ENCODE measurements at places on chromosomes 16 and 17. TPM values are rescaled to one million over a fixed set of nuclear protein-coding genes. Genes with fewer than 3 reads are reported as not detected.

DNA sequence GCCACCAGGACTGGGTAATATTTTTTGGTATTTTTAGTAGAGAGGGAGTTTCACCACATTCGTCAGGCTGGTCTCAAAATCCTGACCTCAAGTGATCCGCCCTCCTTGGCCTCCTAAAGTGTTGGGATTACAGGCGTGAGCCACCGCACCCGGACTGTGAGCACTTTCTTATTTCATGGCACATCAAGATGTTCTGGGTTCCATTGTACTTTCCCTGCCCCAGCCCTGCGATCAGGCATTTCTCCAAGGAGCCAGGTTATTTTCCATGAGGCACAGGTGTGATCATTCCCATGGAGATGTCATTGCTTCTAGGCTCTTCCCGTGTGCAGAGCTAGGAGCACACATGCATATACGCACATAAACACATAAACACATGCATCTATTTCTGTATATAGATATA is 2.6 kb upstream of the ANKRD40CL start:
- no peak for DNase-seq

GRCh38 chr16:80120899-80121521 is 419.8 kb upstream of the DYNLRB2 start:
- DNase-seq = no peak

The TUBB3 gene
- total RNA-seq = 456 TPM

DNA sequence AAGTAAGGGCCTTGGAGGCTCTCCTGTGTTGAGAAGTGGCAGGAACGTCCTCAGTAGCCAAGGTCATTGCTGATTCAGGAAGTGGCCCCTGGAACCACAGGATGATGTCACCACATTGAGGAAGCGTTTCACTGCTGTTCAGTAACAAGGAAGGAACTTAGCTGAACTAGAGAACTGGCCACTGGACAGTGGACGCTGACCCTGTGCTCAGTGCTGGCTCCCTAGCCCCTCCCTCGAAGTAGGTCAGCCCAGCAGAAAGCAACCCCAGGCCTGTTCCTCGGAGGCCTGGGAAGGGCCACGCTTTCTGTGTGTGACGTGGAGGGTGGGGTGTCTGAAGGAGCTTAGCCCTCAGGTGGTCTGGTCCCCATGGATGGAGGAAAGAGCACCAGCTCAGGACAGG is 58.3 kb downstream of the B9D1 start:
- peak; percentile 62 for DNase-seq

The CLEC18C gene
- 0.03 TPM for total RNA-seq

DNA sequence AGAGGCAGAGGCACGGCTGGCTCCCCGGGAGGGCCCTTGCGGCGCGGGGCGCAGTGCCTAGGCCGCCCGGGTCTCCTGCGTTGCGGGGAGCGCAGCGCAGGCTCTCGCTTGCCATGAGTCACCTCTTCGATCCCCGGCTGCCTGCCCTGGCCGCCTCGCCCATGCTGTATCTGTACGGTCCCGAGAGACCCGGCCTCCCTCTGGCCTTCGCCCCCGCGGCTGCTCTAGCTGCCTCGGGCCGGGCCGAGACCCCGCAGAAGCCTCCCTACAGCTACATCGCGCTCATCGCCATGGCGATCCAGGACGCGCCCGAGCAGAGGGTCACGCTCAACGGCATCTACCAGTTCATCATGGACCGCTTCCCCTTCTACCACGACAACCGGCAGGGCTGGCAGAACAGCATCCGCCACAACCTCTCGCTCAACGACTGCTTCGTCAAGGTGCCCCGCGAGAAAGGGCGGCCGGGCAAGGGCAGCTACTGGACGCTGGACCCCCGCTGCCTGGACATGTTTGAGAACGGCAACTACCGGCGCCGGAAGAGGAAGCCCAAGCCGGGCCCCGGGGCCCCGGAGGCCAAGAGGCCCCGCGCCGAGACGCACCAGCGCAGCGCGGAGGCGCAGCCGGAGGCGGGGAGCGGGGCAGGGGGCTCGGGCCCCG is 390 bp downstream of the FOXL1 start:
- DNase-seq = no peak

- DNase-seq = peak; percentile 98
Observed at GRCh38 chr17:1060991-1061390, 64.1 kb downstream of the TIMM22 start.

- DNase-seq = peak; percentile 96
Observed at GRCh38 chr17:44543213-44543904, 13.9 kb upstream of the FZD2 start.

DNA sequence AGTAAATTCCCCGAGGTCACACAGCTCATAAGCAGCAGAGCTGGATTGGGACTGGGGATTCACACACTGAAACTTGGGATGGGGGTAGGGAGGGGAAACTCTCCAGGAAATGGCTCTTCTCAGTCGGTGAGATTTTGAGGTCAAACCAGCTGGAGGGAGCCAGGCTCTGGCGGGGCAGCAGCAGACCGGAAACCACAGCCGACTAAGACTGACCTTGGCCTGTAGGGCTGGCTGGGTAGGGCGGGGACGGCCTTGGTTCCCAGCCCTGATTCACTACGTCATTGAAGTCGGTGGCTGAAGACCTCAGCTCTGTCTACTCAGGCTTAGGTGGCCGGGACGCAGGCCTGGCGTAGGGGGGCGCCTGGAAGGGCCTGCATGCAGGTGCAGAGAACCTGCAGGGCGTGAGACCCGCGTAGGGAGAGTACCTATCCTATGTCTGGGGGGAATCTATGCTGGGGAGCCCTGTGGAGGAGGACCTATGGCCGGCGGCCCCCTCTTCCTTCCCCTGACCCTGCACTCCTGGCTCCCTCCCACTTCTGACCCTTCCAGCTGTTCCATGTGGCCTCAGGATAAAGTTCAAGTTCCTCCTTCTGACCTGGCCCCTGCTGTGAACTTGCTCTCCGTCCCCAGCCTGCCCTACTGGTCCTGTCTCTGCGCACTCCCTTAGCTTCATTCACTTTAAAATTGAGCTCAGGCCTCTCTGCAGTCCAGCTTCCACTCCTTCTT is 11.9 kb upstream of the SLC4A1 start:
- peak; percentile 97 for DNase-seq

The SLC35G6 gene
- total RNA-seq = not detected

The SGSM2 gene
- total RNA-seq = 39.4 TPM

The PRSS53 gene
- 0.72 TPM for total RNA-seq

GRCh38 chr16:86640265-86640843 is 62.0 kb downstream of the FOXL1 start:
- no peak for DNase-seq

DNA sequence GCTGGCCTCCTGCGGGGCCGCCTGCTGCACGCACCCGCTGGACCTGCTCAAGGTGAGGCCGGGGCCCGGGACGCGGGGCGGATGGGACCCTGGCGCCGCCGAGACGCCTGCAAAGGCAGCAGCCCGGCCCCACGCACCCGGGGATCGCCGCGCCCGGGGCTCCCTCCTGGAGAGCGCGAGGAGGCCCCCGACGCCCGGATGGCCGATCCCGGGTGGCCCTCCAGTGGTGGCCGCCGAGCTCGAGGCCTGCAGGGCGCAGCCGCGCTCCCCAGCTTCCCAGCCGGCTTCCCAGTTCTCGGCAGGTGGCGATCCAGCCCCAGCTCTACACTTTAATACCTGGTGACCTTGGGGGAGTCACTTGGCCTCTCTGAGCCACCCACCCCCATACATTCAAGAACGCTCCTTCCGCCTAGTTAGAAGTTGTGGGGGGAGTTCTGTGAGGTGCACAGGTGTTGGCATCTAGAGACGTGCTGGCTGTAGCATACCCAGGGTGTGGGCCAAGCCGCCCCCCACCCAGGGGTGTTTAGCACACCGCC is 452 bp downstream of the SLC25A10 start:
- DNase-seq = peak; percentile 46

The GCGR gene
- total RNA-seq = not detected

GRCh38 chr16:49839017-49839825 is 16.7 kb downstream of the ZNF423 start:
- no peak for DNase-seq

DNA sequence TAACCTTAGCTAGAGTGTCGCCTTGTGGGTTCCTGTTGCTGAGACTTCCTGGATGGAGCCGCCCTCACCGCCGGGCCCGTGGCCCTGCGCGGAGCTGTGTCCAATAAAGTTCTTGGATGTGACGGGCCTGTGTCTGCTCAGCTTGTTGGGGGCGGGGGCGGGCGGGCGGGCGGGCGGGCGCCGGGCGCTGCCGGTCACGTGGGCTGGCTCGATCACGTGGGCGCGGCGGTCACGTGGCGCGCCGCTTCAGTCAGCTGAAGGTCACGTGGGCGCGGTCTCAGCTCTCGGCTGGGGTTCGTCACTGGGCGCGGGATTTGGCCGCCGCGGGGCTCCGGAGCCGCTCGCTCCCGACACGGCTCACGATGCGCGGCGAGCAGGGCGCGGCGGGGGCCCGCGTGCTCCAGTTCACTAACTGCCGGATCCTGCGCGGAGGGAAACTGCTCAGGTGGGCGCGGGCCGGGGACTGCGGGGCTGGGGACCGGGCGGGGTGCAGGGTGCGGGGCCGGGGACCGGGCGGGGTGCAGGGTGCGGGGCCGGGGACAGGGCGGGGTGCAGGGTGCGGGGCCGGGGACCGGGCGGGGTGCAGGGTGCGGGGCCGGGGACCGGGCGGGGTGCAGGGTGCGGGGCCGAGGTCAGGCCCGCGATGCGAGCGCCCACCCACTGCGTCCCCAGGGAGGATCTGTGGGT is at the start of gene AMDHD2:
TSS of gene AMDHD2 (plus strand) at position 275 of the 687 bp plus-strand sequence. CDS start at position 363, 88 bp downstream.
- peak; percentile 80 for DNase-seq

DNA sequence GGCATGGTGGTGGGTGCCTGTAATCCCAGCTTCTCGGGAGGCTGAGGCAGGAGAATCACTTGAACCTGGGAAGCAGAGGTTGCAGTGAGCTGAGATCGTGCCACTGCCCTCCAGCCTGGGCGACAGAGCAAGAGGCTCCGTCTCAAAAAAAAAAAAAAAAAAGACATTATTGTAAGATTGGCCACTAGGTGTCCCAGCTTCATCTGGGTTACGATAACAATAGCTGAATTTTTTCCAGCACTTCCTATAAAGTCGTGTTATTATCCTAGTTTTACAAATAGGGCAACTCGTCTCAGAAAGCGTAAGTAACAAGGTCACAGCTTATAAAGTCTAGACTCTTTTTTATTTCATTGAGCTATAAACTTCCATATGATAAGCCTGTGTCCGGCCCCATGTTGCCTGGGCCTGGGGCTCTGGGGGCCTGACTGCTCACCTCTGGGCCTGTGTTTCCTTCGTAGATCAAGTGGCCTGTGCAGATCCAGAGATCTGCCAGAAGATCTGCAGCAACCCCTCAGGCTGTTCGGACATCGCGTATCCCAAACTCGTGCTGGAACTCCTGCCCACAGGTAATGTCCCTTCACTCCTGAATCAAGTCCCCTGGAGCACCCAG is 60.5 kb downstream of the SLC5A11 start:
- DNase-seq = no peak

The RAB37 gene
- 0.11 TPM for total RNA-seq

The KRT36 gene
- not detected for total RNA-seq

DNA sequence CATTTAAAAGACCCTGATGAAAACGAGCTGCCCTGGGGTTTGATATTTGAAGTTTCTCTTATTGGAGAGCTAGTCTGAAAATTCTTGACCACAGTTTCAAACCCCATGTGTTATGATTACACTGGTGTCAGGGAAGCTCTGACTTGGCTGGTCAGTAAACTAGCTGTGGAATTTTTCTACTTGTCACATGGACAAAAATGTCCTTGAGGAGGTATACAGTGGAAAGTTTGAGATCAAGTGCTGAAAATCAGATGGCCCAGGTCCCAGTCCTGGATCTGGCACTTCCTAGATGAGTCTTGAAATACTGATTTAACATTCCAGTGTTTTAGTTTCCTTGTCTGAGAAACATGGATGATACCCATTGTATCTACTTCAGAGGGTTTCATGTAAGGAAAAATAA is 30.7 kb upstream of the SOX9 start:
- no peak for DNase-seq

GRCh38 chr17:28488533-28489276 is 15.3 kb downstream of the SLC13A2 start:
- no peak for DNase-seq

- DNase-seq = peak; percentile 24
Observed at GRCh38 chr17:18039535-18040260, 490 bp downstream of the GID4 start.

DNA sequence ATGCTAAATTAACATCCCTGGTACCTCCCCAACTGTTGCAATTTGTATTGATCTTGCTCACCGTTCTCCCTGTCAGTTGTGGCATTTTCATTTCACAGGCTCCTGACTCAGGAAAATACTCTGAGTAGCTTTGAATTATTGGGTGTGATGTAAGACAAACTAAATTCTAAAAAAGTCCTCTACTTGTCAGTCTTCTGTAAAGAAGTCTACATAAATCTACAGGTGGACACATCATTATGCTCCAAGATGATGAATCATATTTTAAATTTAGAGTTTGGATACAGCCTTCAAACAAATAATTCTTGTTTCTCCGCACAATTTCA is 47.2 kb downstream of the MARCHF10 start:
- no peak for DNase-seq

- no peak for DNase-seq
Observed at GRCh38 chr17:68238871-68239253, 9.0 kb upstream of the AMZ2 start.

DNA sequence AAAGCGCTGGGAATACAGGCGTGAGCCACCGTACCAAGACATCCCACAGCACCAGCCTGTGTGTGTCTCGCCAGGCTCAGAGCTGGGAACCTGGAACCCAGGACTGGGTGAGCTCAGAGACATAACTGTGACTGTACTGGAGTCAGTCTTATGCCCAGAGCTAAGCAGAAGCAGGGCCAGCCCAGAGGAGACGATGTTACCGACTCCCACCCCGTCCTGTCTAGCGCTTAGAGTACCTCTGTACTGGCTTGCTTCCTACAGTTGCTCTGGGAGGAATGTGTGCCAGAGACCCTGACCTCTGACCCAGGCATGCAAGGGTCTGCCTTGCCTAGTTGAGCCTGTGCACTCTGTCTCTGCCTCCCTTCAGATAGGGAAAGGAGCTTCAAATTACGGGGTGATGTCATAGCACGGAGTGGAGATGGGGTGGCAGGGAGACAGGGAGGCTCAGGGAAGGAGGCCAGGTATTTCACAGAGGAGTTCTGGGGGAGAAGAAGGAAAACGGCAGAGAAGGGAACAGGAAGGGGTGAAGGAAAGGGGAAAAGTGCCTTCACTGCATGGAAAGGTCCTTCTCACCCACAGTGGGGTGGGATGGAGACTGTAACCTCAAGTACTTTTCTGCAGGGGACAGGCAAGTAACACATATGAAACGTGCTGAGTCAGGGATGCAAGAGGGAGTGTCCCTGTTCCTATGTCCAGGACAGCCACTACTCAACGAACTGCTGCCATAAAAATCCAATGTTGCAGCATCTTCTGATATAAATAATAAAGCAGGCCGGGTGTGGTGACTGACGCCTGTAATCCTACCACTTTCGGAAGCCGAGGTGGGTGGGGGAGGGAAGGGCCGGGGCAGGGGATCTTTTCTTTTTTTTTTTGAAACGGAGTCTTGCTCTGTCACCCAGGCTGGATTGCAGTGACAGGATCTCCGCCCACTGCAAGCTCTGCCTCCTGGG is 5.8 kb upstream of the ARMC5 start:
- DNase-seq = peak; percentile 44

GRCh38 chr16:56234737-56235136 is 43.4 kb downstream of the GNAO1 start:
- DNase-seq = no peak

The KAT8 gene
- 62.1 TPM for total RNA-seq

The DPEP2 gene
- not detected for total RNA-seq

The LGALS9B gene
- total RNA-seq = not detected

All from HT1080 (cell line).